ENCODE measurements at places on chromosomes 6 and 20.

DNA sequence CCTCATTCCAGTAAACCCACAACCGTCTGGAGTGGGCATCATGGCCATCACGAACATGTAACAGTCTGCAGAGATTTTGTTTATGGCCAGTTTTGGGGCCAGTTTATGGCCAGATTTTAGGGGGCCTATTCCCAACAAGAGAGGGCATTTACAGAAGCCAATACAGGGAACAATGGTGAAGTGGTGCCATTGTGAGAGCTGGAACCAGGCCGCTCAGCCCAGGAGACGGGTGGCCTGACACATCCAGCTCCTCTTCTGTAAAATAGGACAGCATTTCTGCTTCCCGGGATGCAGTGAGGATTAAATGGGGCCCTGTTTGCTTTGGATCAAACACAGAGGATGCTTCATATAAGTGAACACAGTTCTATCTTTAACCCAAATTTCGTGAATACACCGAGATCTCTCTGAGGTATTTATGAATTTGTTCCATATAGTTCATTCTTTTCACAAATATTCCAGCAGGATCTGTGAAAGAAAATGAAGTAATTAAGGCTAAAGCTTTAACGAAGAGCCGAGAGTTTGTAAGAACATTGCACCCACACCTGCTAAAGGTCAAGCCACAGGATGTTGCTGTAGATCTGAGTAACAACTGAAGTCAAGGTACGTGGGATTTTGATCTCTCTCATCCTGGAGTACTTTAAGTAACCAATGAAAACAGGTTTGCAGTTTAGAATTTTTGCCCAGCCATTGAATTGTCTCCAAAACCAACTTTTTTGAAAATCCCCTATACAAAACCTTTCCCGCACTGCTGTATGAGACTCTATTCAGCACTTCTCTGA, 14.5 kb upstream of the SIRPG start:
- DNase-seq: no peak

- no peak for DNase-seq
Measured at GRCh38 chr6:6629402-6629801, 40.9 kb downstream of the LY86 start.

DNA sequence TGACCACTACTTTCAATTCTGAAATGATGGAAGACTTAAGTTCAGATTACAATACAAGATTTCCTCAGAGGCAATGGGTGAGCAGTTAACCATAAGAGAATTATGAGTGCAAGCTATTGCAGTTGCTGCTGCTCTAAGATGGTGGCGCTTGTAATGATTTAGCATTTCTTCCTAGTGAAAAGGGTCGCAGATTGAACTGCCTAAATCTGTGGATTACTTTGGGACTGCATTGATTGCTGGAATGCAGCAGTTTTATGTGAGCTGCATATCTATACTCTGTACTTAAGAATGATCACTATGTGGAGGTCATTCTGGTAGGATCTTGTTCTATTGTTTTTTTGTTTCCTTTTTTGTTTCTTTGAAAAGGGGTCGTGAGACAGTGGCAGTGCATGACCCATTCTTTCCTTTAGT, 5.3 kb downstream of the SCAF8 start:
- DNase-seq: no peak

DNA sequence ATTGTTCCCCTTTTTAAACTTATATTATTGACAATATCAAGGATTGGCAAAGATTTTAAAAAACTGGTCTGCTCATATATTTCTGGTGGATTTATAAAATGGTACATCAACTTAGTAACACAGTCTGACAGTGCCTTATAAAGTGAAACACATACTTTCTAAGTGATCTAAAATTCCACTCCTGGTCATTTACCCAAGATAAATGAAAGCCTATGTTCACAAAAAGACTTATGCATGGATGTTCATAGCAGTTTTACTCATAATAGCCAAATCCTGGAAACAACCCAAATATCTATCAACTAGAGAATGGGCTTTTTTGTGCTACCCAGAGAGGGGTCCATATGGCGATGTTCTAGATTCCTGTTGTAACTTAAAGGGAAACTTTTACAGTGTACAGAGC, 222.4 kb upstream of the FAM83B start:
- no peak for DNase-seq

DNA sequence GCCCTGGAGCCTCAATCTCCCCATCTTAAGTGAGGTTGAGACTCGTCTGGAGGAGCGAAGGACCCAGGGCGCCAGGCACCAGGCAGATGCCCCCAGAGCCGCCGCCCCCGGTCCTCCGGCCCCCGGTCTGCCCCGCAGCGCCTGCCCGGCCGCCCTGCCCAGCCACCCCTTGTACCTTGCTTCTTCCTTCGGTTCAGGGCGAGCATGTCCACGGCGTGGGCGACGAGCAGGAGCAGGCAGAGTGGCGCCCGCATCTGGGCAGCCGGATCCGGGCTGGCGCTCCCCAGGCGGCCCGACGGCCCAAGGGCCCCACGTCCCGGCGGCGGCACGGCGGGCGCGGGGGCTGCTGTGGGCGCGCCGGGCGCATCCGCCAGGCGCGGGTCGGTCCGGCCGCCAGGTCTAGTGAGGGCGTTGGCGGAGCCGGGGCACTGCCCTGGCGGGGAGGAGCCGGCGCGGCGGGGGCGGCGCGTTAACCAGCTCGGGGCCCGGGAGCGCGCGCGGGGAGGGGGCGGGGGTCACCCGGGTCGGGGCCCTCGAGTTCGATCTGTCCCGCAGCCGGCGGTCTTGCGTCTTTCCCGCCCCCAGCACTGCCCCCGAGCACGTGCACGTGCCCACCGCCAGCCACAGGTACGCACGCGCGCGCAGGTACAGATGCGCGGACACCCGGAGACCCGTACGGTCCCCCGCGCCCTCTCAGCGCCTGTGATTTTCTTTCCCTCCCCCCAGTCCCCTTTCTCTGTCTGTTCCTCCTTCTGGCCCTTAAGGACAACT, at the start of gene RSPO4:
TSS of gene RSPO4 (minus strand) at position 401 of the 771 bp plus-strand sequence. CDS start at position 254, 147 bp downstream.
- DNase-seq: peak; percentile 15

DNA sequence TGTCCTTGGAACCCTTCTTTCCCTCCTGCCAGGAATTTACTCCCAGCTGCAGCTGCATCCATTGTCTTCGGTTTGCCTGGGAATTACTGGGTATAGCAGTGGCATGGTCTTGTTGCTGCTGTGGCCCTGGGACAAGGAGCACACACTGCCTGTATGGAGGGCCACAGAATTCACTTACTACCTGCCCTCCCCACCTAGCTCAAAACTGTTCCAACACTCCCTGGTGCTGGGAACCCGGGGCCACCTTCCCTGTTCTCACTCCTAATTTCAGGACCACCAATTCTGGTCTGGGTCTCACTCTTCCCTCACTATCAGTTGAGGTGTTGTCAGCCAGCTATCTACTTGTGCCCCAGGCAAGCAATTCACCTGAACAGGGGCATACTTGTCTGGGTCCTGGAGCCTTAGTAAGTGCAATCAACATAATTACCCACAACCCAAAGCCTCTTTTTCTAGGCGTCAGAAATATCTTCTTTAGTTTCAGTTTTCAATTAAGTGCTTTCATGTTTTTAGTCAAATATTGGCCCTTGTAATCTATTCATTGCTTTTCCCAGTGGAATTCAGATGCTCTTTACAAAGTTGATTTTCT, 47.2 kb downstream of the METTL24 start:
- DNase-seq: no peak

- no peak for DNase-seq
Measured at GRCh38 chr6:135826236-135826804, 25.2 kb upstream of the PDE7B start.

DNA sequence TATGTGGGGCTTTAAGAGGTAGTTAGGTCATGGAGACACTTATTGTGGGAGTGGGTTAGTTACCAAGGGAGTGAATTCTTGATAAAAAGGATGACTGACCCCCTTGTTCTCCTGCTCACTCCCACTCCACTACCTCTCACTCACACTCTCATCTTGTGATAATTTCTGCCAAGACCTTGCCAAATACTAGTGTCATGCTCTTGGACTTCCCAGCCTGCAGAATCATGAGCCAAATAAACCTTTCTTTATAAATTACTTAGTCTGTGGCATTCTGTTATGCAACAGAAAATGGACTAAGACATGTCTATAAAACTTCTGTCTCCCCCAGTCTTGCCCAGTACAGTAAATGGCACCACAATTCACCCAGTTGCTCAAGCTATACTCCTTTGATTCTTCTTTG, 93.3 kb downstream of the COL21A1 start:
- DNase-seq: no peak

DNA sequence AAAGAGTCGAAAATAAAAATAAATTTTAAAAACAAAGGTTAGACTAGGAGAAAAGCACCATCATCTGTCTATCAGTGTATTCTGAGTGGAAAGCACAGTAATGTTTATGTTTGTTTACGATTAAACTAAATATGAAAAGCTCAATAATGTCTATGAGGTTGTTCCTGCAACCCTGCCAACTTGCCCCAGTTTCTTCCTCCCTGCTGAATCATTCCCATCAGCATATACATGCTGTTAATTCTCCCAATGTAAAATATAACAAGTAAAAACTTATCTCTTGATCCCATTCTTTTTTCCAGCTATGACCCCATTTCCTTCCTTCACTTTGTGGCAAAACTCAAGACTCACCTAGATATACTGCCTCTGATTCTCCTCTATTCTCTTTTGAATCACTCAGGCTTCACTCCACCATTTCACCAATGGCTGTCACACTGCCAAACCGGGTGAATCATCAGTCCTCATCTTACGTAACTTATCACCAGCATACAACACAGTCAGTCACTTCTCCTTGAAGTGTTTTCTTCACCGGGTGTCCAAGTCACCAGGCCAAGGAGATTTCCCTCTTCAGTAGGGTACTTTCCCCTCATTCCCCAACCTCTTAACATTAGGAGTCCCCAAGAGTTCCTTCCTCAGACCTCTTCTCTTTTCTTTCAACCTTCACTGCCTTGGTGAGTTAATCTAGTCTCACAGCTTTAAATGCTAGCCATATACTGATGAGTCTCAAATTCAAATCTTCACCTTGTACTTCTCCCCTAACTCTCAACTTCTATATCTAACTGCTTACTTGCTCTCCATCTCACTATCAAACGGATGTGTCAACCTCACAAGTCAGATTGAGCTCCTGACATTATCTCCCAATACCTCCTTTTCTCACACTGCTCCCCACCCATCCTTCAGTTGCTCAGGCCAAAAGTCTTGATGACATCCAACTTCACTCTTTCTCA, 6.2 kb downstream of the TMEM242 start:
- no peak for DNase-seq

GRCh38 chr6:35920793-35921732, at the start of gene SRPK1:
TSS of gene SRPK1 (minus strand) at chr6:35921098. CDS start at chr6:35921056, 42 bp downstream.
- DNase-seq: peak; percentile 85

- DNase-seq: no peak
Measured at GRCh38 chr20:2468581-2469407, 1.8 kb downstream of the SNRPB start.

- no peak for DNase-seq
Measured at GRCh38 chr6:32070814-32071543, 32.8 kb downstream of the CYP21A2 start.

GRCh38 chr6:128932061-128932460, 49.1 kb downstream of the LAMA2 start:
- no peak for DNase-seq

GRCh38 chr6:33975661-33976436, 170.0 kb downstream of the GRM4 start:
- DNase-seq: no peak

DNA sequence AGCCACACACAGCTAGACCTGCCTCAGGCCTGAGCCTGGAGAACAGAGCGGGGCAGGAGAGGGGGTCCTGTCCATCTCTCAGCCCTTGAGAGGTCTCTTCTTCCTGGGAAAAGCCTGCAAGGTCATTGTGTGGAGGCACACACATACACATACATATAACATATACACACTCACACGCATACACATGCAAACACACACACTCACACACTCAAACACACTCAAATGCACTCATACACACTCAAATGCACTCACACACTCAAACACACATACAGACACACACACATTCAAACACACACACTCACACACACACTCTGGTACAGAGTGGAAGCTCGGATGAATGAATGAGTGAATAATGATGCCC, 515 bp downstream of the TLDC2 start:
- no peak for DNase-seq

DNA sequence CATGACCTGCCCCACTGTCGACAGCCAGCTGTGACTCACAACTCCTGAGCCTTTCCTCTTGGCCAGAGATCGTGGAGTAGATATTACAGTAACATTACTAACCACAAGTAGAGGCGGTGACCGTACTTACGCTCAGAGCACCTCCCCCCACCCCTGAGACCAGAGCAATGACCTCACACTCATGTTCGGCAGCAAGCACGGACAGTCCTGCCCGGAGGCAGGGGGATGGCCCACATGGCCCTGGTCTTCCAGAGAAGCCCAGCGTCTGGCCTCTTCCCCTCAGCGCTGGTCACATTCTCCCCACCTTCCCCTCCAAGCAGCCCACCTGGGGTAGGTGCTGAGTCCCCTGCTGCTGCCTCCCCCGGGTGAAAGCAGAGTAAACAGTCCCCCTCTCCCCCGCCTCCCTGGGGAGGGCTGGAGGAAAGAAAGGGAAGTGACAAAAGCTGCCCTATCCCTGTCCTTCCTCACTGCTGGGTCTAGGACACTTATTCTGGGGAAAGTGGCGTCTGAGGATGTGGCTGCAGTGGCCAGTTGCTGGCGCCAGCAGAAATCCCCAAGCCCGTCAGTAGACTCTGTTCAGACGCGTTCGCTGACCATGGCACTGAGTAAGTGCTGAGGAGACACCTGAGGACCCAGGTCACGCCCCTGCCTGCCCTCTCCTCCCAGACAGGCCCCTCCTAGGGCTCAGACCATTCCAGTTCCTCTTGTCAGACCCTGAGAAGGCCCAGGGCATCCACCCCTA, 68.5 kb downstream of the MRPL14 start:
- DNase-seq: no peak

DNA sequence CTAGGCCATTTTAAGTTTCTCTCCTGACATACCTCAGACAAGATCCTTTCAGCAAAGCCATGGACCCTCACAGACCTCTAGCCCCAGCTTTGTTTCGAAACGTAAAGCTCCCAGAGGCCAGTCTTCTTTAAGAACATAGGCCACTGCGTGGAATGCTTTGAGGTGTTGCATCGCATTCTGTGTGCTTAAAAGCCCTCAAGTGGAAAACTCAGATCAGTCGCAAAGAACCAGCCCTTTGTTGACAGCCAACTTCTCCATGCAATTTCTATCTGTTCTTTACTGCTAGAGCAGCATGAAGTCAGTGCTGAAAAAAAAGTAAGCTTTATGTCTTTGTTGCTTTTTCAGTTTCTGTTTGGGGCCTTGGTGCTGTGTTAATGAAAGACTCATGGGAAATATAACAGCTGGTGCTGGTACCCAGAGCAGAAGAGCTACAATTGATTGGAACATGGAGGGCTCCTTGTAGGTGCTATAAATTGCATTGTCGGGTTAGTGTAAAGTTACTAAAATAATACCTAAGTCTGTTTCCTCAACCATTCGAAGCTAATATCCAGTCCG, 142.6 kb downstream of the MAP3K7 start:
- DNase-seq: no peak

All from NCI-H1930 (cell line).